ENCODE measurements at places on chromosomes 3 and 15.

DNA sequence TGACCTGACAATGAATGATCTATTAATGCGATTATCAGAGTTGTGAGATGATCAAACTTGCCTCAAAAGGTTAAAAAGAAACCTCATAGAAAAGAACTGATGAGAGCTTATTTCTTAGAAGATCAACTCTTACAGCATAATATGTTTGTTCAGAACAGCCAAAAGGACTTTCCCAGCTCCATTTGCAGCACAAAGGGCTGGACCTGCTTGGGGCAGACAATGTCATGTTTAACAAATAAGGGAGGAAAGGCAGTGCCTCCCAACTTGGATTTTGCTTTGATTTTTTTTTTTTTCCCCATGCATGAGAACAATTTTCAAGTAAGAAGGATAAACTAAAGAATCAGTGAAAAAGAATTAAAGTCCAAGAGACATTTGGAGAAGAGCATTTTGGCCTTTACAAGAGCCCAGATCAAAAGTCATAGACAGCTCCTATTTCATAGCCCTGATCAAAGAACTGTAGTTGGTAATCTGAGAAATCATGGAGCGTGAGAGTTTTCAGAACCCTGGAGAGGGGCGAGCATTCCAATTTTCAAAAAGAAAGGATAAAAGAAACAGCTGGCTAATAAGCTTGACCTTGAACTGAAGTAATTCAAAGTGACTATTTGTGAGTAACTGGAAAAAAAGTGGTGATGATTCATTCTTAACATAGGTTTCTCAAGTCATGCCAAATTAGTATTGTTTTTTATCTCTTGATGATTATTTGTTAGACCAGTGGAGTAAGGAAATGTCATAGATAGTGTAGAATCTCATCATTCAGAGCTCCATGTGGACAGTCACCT, 136.0 kb upstream of the CFAP20DC start:
- no peak overlapping the region for H3K27ac ChIP-seq
- no peak overlapping the region for H3K4me3 ChIP-seq
- no peaks in the 10 kb centered on the region for H3K4me1 ChIP-seq

DNA sequence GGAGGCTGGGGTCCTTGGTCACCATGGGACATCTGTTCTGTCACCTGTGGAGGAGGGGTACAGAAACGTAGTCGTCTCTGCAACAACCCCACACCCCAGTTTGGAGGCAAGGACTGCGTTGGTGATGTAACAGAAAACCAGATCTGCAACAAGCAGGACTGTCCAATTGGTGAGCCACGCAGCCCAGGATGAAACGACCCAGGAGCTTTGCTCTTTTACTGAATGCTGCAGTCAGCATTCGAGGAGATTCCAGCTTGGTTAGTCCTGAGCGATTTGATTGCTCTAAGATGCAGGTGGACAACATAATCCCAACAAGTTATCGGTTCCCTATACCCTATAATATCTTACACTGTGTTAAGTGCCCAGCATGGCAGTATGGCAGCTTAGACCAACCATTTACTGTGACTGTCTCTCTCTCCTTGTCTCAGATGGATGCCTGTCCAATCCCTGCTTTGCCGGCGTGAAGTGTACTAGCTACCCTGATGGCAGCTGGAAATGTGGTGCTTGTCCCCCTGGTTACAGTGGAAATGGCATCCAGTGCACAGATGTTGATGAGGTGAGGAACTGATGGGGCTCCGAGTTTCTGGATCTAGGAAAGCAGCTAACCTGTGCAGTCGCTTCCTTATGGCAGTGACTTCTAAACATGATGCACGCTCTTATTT, 7.8 kb downstream of the THBS1 start:
- no peaks in the 10 kb centered on the region for H3K27me3 ChIP-seq
- H3K27ac ChIP-seq: no peak overlapping the region
- DNase-seq: no peak
- H3K36me3 ChIP-seq: peaks cover 38% of the 10 kb centered on the region

DNA sequence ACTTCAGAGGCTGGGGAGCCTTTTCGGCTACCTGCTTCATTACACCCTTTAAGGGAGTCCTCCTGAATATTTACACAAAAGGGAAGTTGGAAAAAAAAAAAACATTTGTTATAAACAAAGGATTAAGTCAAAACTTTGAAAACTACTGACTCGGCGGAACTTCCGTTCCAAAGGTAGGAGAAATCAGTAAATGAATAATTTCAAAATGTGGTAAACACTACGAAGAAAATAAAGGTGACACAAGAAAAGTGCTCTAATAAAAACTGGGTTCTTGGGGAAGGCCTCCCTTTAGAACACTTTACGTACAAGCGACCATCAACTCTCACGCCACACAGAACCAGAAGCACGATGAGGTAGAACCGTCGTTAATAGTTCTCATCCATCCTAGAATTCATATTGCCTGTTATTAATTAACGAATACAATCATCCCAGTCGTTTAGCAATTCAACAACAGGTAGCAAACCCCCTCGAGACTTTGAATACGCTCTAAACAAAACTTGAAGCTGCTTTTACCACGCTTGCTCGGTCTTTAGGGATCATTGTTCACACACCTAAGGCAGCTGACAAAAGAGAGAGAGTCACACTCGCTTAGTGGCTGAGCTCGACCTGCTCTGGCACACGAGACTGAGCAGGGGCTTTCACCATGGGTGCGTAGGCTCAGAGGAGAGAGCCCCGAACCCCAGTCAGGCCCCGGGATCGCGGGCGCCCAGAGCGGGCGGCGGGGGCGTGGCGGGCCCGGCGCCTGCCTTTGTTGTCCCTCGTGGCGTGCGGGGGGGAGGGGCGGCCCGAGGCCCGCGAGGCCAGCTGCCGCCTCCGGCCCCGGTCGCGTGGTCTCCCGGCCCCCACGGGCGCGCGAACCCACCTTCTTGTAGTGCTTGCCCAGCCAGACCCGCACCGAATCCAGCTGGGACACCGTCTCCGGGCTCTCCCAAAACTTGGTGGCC, 680 bp downstream of the SMARCC1 start:
- no peaks in the 10 kb centered on the region for H3K27me3 ChIP-seq
- no peaks in the 10 kb centered on the region for H3K36me3 ChIP-seq
- H3K4me1 ChIP-seq: peaks cover 29% of the 10 kb centered on the region
- DNase-seq: peak; percentile 84

DNA sequence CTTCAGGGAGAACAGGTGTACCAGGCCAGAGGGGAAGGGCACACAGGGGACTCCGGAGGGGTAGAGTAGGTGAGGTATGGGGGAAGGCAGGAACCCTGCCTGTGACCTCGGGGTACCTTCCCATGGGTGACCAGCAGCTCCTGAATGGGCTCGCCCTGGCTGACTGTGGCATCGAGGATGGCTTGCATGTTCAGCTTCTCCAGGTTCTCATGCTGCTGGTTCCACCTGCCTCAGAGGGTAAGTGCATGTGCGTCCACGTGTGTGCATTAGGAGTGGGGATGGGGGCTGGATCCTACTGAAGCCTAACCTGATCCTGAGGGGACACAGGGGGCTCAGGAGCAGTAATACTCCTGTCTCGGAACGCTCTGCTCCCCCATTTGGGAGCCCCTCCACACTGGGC, 524 bp downstream of the ZMYND10 start:
- H3K27ac ChIP-seq: no peak overlapping the region
- peak overlapping the region; percentile 44 for H3K4me3 ChIP-seq
- H3K36me3 ChIP-seq: peaks cover 19% of the 10 kb centered on the region
- peaks cover 25% of the 10 kb centered on the region for H3K4me1 ChIP-seq
- H3K27me3 ChIP-seq: no peaks in the 10 kb centered on the region

Data from psoas muscle (tissue), 8 donors.